ENCODE measurements at places on chromosomes 6 and 20.

GRCh38 chr20:47141941-47142773 is 214.3 kb downstream of the ZMYND8 start:
- no peak for DNase-seq

DNA sequence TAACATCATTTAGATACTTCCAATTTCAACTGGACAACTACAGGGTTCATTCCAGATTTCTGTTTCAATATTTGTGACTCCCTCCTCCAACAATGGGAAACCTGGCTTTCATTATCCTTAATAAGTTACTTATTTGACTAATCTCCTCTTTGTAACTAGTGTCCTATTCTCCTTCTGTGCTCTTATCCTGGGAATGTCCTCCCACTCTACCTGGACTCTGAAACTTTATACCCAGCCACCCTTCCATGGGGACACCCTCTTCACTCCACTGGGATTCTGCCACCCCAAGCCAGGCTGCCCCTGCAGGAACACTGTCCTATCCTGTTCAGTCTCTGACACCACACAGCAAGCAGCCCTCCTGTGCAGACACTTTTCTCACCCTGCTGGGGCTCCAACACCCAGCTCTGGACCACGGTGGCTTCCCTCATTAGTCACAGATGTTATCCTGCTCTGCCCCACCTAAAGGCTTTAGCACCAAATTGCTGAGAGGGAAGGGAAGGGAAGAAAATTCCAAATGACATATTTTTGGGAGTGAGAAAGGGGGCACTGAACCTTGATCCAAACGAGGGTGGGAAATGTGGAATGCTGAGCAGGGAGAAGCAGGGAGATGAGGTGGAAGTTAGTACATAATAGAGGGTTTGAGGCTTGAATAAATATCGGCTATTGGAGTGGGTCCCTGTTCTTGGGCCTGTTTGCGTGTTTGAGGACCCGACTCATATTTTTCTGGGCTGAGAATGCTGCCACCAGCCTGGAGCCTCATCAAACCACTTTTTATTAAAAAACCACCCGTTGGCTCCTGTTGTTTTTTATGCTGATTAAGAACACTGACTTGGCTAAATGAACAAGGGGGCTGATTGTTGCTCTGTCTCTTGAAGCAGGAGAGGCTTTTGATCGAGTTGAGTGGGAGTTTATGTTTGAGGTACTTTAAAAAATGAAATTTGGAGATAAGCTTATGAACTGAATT is 54.0 kb upstream of the AKIRIN2 start:
- DNase-seq, result no peak

GRCh38 chr6:131244942-131245341 is 109.7 kb downstream of the AKAP7 start:
- no peak for DNase-seq

DNA sequence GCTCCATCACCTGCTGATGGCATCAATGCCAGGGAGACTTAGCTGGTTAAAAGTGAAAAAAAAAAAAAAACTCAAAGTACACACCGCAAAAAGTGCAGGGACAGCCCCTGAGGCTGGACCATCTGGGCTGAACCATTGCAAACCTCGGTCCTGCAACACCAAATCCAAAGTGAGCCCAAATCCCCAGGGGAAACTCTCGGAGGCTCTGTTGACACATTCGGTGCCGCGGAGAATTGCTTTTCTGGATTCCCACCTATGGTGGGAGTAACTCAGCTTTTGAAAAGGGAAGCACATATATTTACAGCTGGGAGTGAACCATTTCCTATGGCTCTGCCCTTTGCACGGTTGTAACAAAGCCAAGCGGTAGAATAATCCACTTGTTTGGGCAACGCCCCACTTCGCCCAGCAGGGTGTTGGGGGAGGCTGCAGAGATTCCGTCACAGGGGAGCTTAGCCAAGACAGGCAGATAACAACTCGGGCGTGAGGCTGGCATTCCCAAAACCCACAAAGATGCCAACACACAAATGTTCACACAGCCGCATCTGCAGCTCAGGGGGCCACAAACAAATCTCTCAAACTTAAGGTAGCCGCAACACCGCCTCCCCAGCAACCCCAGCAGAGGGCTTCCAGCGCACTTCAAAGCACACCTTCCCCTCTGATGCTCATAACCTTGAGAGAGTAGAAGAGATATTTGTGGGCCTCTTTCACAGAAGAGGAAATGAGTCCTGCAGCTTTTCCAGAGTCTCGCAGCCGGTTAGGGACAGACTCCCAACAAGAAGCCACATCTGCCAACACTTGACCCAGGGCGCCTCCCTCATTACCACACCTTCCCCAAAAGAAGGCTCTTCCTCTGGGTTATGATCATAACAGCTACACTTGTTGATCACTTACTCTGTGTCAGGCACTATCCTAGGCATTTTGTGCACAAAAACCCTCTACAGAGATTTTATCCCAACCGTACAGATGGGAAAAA is 11.4 kb downstream of the ZC3H12D start:
- no peak for DNase-seq

DNA sequence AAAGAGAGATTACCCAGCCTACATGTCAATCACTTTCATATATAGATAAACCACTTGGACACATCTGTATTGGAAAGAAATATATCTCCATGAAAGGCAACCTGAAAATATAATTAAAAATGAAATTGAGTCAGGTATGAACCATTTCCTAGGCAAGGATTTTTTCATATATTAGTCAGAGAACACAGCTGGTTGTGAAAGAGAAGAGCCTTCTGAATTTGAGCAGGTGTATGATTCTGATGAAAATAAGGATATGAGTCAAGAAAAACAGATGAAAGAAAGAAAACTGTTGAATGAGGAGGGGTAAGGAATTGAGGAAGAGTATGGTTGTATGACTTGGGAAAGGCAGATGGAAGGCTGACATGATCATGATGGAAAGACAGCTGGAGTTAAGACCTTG is 441.1 kb downstream of the HAO1 start:
- DNase-seq, result no peak

DNA sequence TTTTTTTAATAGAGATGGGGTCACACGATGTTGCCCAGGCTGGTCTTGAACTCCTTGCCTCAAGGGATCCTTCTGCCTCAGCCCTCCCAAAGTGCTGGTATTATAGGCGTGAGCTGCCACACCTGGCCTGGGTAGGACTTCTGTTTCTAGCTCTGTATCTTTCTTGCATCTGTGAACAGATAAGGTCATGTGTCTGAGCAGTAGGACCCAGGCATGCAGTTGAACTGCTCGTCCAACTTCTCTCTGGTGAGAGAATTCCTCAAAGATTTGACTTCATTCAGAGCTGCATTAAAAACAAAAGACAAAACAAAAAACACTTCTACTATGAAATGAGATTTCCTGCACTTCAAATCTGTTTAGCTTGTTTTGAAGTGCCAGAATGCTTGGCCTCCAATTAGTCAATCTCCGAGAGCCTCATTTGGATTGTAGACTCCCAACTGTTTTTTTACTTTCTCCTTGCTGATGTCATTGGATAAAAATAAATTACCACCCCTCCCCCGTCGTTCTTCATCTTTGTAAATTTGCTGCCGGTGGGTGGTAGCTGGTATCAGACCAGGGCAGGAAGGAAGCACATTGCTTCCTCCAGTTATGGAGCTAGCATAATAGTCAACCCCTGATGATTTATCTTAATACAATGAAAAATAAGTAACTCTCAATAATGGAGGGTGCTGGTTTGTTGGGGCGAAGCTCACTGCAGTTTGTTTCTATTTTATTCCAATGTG is 17.6 kb downstream of the CD109 start:
- no peak for DNase-seq

DNA sequence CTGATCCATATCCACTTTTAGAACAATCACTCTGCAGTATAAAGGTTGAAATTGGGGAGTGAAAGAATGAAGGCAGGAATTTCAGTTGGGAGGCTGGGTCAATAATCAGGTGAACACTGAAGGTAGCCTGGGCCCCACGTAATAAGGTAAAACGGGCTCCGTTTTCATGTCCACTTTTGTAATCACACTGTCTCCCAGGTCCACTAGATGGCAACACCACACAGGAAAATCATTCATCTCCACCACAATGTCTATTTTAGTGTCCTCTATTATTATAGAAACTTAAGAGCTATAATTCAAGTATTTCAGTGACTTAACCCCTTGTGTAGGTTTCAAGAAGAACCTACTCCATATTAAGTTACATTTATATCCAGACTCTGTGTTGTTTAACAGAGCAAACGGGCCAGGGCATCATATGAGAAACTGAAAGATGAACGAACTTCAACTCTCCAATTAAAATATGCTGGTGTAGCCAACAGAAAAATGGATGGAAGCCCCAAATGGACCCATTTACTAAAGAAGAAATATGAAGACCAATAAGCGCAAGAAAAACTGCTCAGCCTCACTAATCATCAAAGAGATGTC is 45.9 kb upstream of the MC3R start:
- no peak for DNase-seq

DNA sequence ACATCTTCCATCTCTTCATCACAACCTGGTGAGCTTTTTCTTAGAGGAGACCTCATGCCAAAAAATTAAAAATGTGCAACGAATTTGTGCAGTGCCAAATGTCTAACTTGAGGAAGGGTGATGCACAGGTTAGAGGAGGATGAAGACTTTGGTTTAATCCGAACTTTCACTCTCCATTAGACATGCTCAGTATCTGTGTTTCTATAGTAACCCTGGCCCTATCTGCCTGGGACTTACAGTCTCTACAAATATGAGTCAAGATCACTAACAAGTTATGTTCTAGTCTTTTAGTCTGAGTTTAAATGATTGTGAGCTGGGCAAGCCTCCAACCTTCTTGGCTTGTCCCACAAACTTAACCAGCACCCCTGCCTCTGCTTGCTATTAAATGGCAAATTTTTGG is 377.0 kb downstream of the BMP2 start:
- DNase-seq, result no peak

DNA sequence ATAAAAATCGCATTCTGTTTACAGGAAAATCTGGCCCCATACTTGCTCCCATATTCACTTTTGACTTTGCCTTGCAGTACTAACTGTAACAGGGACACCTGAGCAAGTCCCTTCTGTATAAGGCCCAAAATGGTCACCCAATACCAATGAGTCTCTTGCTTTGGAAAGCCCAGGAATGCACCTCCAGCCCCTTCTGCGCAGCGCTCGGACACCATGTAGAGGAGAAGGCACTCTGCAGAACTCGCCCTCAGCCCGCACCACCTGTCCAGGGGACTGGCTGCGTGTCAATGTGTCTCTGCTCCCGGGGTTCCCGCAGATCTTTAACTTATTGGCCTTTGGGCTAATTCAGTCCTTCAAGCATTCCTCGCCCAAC is 746 bp upstream of the PRND start:
- DNase-seq, result no peak

DNA sequence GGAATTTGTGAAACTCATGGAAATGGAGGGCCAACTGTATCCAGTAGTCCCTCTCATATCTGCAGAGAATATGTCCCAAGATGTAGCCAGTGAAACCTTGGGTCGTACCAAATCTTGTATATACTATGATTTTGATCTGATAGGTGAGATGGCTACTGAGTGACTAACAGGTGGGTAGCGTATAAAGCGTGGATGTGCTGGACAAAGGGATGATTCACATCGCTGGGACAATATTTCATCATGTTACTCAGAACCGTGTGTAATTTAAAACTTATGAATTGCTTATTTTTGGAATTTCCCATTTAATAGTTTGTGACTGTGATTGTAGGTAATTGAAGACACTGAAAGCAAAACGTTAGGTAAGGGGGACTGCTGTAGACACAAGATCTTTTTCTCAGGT is 144.1 kb downstream of the SMAP1 start:
- DNase-seq, result no peak
